ENCODE measurements at places on chromosomes 2 and 18.

GRCh38 chr2:169129703-169130243, 60.4 kb downstream of the DHRS9 start:
- DNase-seq = no peak

DNA sequence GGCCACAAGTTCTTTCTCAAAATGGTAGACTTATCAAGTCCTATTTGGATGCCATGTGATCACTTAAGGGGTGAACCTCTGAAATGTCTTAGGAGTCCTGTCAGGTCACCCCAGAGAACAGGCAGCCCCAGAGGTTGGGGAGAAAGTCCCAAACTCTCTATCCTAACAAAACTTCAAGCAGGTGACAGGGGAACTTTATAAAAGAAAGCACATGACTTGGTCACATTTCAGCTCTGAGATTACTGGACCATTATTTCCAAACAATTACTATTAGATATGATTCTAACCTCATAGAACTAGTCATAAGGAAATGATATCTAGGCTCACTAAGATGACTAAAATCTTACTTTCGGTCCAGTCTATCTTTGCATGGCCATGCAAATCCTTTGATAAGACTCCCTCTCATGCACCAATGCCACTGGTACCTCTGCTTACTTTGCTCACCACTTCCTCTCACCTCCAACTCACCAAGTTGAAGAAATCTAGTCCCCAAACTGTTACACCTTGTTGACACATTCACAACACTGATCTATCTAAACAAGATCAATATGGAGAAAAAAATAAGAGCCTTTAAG, 107.0 kb downstream of the GALNT14 start:
- no peak for DNase-seq

- no peak for DNase-seq
Observed at GRCh38 chr2:221705185-221705877, 133.2 kb upstream of the EPHA4 start.

GRCh38 chr2:75833386-75833785, 122.7 kb upstream of the GCFC2 start:
- DNase-seq = no peak

- no peak for DNase-seq
Observed at GRCh38 chr2:96831679-96832078, 12.1 kb downstream of the ANKRD23 start.

GRCh38 chr18:26516964-26517363, 31.4 kb downstream of the KCTD1 start:
- DNase-seq = no peak

GRCh38 chr2:82913566-82913965, 1545.5 kb downstream of the SUCLG1 start:
- no peak for DNase-seq

DNA sequence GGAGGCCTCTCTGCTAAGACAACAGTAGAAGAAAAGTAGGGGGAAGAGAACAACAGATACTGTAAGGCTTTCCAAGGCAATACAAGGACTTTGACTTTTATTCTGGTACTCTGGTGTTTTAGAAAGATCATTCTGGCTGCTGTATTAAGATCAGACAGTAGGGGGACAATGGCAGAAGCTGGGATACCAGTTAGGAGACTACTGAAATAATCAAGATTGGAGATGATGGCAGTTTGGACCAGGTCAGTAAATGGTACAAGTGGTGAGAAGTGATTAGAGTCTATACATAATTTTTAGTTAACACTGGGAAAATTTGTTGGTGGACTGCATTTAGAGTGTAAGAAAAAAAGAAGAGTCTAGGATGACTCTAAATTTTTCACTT, 139.7 kb downstream of the ROCK1 start:
- DNase-seq = no peak

DNA sequence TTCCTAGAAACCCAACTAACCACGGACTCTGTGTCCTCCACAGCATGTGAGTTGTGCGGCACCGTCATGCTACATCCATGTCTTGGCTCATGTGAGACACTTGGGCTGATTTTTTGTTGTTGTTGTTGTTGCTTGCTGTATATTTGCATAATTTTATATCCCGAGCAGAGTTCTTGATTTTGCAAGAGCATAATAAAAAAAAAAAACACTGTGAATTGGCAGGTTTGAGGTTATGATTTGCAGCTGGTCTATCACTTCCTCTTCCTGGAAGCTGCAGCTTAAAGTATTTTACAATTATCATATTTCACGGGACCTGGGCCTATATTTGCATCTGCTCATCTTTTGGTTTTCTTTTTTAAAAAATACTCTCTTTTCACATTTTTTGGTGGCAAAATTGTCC, 142.3 kb upstream of the NRP2 start:
- no peak for DNase-seq

DNA sequence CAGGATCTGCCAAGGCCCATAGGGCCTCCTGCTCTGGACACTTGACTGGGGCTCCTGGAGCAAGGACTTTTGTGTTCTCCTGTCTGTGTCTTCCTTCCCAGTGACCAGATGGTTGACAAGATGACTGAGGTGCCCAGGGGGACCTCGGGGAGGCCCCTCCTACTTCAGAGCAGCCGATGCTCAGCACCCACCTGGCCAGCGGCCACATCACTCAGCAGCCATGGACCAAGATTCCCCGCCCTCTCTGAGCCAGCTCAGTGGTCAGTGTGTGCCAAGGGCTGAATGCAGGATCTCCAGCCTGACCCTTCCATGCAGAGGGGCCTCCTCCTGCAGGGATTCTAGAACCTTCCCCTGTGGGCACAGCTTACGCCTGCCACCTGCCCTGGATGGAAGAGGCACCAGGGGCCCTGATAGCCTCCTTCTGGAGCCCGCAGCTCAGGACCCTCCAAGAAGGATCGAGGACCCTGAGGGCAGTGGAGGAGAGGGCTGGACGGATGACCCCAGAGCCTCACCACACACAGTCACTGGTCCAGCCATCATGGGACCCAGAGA, 87.4 kb upstream of the GPC1 start:
- DNase-seq = no peak

DNA sequence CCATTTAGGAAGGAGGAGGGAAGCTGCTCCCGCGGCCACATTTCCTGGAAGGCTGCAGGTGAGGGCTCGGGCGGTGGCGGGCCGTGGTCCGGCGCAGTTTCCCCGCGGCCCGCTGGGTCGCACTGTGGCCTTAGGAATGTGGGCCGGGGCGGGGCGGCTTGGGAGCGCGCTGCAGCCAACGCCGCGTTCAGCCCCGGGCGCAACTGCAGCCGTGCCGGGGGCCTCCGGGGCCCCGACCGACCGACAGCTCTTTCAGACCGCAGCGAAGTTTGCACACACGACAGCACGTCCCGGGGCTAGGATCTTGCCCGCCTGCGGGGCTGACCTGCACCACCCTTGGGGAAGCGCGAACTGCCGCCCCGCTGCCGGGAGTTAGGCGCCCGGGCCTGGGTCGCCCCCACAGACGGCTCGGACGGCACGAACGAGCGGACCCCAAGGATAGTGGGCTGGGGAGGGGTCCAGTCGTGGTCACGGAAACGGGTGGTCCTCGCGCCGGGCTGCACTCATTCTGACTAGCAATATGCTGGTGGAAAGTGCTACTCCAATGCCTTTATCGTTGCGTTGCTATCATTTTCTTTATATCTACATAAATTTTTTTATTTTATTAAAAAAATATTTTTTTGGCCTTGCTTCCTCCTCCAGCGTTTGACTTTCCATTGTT, 69.9 kb upstream of the DLX2 start:
- DNase-seq = peak; percentile 78

DNA sequence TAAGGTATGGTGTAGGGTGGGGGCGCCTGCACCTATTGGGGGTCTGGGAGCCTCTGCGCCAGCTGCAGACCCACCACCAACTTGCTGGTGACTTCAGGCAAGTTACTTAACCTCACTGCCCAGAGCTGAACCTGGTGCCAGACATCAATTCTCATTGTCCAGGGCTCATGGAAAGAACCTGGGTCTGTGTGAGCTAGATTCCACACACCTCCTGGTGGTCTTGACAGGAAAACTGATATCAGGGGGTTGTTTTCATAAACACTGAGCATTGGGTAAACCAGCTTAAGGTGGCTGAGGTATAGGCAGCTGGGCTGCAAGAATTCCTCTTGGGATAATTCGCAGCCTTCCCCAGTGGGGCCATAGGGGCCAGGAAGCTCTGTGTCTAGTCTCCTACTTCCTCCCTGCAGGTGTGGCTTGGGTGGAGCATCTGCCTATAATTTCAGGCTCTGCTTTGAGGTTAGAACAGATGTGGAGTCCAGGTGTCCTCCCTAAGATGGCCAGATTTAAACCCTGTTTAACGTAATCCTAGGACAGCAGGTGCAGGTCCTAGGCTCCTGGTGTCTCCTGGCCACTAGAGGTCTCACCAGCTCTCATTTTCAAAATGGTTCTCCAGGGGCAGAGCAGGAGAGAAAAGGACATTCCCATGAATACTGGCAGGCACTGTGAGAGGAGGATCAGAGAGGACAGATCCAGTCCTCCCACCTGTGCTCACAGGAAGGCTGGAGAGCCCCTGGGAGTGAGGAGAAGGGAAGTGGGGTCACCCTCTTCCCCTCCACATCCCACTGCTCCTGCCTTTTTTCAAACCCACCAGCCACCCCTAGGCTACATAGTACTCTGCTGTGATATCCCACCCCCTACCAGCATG, 100.4 kb upstream of the SMAD2 start:
- DNase-seq = peak; percentile 39

- DNase-seq = no peak
Observed at GRCh38 chr2:116832148-116832547, 982.3 kb upstream of the DDX18 start.

GRCh38 chr2:12320991-12321641, 395.6 kb upstream of the TRIB2 start:
- DNase-seq = no peak

DNA sequence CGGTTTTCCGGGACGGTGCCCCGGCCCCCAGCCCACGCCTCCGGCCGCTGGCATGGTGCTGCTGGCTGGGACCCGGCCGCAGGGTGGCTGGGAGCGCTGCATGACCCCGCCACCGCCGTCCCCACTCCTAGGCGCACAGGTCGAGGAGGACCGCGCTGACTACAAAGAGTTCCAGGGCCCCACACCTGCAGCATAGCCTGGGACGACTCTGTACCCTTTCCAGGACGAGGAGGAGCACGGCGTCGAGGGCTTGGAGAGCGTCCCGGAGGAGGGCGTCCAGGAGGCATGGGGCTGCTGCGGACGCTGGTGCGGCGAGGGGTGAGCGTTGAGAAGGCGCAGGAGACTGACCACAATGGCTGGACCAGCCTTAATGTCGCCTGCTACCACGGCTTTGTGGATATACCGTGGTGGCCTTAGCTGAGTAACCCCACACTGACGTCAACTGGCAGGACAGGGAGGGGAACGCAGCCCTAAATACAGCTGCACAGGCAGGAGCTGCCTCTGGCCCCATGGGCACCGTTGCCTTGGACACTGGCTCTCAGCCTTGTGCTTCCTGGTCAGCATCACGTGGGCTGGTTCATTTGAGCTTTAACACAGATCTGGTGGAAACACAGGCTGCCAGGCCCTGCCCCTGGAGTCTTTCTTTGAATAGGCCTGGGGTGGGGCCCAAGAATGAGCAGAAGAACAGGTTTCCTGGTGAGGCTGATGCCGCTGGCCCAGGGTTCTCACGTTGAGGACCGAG, 40.9 kb upstream of the TRIM43B start:
- no peak for DNase-seq

- no peak for DNase-seq
Observed at GRCh38 chr18:35085450-35086380, 44.5 kb downstream of the MAPRE2 start.

DNA sequence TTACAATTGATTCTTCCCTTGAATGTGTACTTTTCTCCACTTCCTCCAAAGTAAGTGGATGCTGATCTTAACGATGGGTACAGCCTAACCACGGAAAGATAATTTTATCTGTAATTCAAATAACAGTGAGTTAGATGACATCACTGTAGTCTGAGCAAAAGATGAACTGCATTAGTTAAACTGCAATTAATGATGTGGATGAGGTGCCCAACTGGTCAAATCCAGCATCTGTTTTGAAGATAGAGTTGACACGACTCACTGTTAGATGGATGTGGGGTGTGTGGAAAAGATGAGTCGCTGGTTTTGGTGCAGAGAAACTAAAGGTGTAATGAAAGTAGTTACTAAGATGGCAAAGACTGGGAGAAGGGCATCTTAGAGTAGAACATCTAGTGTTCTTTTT, 270.5 kb upstream of the MEIS1 start:
- no peak for DNase-seq

GRCh38 chr18:66560094-66560493, 43.8 kb downstream of the CDH19 start:
- peak; percentile 7 for DNase-seq

GRCh38 chr2:72846171-72847095, 20.6 kb upstream of the EXOC6B start:
- no peak for DNase-seq

DNA sequence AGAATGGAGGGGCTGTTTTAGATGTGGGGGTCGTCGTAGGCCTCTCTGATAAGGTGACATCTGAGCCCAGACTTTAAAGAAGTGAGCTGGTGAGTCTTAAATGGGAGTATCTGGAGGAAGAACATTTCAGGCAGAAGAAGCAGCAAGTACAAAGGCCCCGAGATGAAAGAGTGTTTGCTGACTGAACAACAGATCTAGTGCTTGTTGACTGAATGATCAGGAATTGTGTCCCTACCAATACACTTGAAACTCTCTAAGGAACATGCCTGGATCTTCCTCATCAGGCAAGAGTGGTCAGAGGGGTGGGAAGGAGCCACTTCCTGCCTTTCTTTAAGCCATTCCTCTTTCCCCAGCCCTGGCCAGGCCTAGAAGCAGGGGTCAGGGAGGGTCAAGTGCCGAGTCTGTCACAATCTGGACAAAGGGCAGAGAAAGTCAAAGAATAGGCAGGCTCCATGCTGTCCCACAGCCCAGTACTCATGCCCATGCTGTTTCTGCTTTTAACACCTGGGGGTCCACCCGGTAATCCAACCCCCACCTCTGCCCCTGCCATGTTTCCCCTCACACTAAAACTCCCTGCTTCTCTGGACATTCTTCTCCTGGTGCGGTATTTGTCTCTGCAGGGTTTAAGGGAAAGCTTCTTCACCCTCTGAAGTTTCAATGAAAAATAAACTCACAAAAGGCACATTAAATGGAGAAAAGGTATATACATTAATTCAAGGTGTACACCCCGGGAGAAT, 3.0 kb upstream of the TMEM37 start:
- DNase-seq = no peak

GRCh38 chr2:136052369-136053362, 65.3 kb downstream of the CXCR4 start:
- no peak for DNase-seq

- DNase-seq = no peak
Observed at GRCh38 chr2:10073706-10074105, 6.5 kb downstream of the CYS1 start.

DNA sequence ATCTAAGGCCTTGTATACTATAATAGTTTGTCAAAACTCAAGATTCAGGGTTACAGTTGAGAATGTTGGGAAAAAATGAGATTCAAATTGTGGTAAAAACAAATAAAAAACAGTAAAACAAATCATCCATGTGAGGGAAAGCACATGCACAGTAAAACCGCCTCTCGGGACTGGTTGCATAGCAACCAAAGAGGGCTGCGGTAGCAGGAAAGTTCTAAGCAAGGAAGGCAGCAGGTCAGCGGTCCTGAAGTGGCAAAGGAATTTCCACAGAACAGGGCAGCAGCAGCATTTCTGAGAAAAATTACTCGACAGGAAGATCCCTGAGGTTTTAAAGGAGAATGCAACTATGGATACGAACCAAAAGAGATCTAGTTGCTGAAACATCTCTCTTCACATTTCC, 93.7 kb downstream of the DYNAP start:
- no peak for DNase-seq

GRCh38 chr18:41954827-41955613, at the start of gene PIK3C3:
Gene PIK3C3 (plus strand): TSS chr18:41955234. CDS start chr18:41955292, 58 bp downstream.
- peak; percentile 74 for DNase-seq

GRCh38 chr2:96877631-96878092, 7.8 kb upstream of the SEMA4C start:
- DNase-seq = no peak

- DNase-seq = no peak
Observed at GRCh38 chr18:4017480-4017879, 437.6 kb downstream of the DLGAP1 start.

Measured in iPS DF 6.9 (cell line).